ENCODE measurements at places on chromosomes 7 and 10.

DNA sequence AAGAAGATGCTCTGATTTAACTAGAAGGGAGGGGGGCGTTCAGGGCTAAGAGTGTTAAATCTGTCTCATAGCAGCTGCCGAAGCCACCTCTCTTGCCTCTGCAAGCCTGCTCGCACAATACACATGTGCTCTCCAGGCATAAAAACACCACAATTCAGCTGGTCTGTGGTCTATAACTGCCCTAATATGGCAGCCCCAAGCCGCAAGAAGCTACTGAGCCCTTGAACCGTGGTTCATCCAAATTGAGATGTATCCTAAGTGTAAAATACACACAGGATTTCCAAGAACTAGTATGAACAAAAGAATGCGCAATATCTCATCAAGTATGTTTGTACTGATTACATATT lies 70.8 kb upstream of the FGFR2 start:
- no peak for DNase-seq

GRCh38 chr7:47949703-47950102 lies 1.4 kb upstream of the PKD1L1 start:
- DNase-seq, result no peak

- no peak for DNase-seq
Observed at GRCh38 chr10:12358863-12359564, 9.7 kb downstream of the CAMK1D start.

- no peak for DNase-seq
Observed at GRCh38 chr10:28678687-28679457, 1.6 kb downstream of the BAMBI start.

GRCh38 chr10:72702868-72703581 lies 11.1 kb downstream of the MCU start:
- DNase-seq, result no peak

DNA sequence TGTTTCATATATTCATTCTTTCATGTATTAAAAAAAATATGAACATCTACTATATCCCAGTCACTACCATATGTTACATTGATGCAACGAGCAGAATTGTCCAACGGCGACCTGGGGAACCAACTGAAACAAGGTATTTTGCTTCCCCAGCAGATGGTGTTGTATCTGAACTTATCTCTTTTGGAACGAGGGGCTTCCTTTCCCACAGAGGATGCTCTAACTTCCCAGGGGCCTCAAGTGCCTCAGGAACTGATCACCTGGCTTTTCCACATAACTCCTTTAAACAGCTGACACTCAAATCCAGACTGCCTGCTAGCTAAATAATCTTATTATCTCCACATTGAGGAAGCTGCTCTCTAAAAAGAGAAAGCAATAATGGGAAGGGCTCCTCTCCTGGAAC lies 259.3 kb downstream of the HTR7 start:
- DNase-seq, result no peak

- no peak for DNase-seq
Observed at GRCh38 chr10:44205067-44205466, 179.8 kb downstream of the CXCL12 start.

GRCh38 chr10:71549766-71550533 lies 153.2 kb downstream of the CDH23 start:
- no peak for DNase-seq

DNA sequence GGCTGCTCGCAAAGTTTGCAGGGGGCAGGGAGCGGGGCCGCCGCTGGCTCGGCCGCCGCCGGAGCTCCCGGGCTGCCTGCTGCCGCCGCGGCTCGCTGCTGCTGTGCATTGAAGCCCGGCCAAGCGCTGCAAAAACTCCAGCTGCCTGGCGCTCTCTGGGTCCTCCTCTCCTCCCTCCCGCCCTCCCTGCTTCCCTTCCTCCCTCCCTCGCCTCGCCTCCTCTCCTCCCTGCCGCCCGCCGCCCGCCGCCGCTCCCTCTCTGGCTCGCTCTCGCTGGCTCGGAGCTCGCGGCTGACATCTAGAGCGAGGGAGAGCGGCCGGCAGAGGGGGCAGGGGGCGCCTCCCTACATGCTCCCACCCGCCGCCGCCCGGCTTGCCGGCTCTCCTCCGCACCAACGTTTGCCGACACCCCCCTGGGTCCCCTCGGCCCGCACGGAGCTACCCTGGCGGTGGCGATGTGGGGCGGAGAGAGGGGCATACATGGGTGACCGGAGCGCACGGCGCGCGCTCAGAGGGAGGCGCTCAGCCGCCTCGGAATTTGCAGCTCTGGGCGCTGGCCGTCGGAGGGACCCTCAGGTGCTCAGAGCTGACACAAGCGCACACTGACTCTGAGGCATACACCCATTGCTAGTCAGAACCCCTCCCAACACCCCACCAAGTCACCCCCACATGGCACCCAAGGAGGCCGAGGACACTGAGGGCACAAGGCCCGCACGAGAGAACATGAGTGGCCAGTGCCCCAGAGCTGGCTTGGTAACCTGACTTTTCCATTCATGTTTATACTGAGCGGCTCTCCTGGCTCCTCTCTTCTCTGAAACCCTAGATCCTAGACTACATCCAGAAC lies 1.2 kb upstream of the PLXNA4 start:
- no peak for DNase-seq

GRCh38 chr10:96619120-96619519 lies 32.3 kb upstream of the TM9SF3 start:
- no peak for DNase-seq

DNA sequence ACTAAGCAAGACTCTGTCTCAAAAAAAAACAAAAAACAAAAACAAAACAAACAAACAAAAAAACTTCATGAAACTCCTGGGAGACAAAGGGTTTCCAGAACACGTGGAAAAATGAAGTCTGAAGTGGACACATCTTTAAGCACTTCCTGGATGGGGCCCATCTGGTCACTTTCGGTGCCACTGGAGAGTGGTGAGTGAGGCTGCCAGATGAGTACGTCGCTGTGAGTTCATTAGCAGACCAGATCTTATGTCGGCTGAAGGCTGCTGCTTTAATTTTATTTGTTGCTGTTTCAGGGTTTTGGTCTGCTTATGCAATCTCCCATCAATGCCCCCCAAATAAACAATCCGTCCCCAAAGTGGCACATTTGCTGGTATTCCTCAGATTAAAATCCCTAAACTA lies 64.4 kb downstream of the NPTX2 start:
- DNase-seq, result no peak

DNA sequence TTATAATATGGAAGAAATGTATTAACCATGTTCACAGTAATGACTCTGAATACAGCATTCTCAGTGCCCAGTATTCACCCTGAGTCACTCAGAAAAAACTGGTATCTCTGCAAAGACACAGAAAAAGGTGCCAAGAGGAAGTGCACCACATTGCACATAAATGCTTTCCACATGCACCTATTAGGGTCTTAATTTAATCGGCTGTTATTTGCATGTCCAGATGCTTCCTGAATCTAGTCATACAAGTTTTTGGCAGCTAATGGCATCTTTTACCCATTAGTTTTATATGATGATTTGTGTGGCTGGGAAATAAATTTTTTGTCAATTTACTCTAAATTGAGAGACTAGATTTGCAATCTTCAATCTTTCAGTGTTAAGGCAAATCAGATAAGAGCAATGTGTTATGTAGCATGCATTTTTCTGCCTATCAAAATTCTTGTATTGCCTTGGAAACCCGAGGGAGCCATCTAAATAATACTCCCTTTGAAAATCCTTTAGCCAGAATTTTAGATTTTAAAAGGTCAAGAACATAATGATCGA lies 58.2 kb downstream of the ZNF680 start:
- DNase-seq, result no peak

GRCh38 chr7:27593226-27593625 lies 69.5 kb downstream of the HIBADH start:
- DNase-seq, result no peak

DNA sequence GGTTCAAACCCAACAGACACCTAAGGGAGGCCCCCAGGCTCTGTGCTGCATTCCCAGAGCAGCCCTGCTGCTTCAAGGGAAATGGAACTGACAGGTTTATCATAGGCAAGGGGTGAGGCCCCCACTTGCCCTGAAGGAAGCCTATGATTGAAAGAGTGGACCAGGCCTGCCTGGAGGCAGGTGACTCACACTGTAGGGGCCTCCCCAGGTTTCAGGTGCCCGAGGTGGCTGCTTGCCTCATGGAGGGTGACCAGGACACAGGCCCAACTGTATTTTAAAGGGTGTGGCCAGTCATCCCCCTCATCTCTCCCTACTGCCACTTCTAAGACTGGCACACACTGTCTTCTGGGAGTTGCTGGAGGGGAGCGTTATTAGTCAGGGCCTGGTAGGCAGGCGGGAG lies 85.4 kb downstream of the ATXN7L1 start:
- no peak for DNase-seq

DNA sequence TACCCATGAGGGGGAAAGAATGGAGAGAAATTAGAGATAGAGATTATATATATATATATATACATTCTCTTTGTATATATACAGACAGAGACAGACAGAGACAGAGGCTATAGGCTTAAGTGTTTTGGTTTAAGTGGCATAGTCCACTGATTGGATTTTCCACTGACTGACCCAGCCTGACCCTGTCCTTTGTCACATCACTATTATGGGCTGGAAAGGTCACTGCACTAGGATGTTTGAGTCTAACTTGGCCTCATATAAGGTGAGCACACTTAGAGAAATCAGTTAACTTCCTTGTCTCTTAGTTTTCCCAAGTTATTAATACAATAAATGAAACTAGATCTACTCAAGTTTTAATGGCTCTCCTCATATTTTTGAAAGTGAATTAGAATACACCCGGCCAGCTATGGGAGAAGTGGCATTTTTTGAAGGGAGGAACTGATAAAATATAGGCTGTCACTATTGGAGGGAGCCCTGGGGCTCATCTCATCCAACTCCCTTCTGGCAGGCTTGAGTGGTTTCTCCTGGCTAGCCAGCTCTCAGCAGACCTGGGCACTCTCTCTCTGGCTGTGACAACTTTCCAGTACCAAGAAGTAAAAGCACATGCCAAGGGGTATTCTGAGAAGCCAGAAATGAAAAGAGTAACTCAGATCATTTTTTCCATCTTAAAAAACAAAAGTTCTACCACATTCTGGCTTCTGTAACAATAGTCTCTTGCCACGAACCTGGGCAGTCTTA lies 455.6 kb upstream of the ANKRD30A start:
- no peak for DNase-seq

- no peak for DNase-seq
Observed at GRCh38 chr10:110967645-110968044, 48.2 kb downstream of the SHOC2 start.

DNA sequence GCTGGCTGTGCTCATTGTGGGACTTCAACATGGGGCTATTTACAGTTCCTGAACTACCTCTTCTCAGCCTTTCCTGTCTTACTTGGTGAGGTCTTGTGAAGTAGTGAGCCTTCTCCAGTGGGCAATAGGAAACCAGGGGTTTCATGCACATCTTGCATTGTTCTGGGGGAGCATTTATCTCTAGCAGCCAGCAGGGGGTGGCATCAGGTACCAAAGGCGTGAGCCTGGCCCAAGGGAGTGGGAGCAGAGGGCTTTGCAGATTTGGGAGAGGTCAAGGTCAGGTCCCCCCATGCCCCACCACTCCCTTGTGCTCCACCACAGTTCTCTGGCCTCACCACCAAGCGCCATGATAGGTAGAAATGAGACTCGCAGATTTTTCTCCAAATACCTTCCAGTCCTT lies 85.4 kb upstream of the NPTX2 start:
- DNase-seq, result no peak

- DNase-seq, result no peak
Observed at GRCh38 chr7:86477343-86477935, 166.3 kb upstream of the GRM3 start.

- peak; percentile 20 for DNase-seq
Observed at GRCh38 chr10:43374194-43374593, 2.8 kb downstream of the FXYD4 start.

DNA sequence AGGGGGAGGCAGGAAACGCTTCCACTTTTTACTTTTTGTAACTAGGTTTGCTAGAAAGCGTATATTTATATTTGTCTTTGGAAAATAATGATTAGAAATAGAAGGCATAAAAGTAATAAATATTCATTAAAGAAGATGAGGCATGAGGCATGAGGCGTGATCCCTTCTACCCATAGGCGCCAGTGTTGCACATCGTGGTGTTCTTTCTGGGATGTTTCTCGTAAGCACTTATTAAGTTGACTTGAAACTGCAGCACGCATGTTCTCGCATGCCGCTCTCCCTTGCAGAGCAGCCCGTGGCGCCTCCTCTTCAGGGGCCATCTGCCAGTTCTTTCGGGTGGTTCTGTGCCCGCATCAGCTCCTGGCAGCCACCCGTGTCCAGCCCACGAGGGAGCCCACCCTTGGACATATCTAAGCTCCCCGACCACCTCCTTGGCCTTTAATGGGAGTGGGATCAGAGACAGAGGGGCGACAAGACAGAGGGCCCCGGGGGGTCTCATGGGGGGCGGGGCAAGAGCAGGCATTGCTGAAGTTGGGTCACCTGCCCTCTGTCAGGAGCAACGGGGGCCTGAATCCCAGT lies 28.5 kb upstream of the CSGALNACT2 start:
- no peak for DNase-seq

DNA sequence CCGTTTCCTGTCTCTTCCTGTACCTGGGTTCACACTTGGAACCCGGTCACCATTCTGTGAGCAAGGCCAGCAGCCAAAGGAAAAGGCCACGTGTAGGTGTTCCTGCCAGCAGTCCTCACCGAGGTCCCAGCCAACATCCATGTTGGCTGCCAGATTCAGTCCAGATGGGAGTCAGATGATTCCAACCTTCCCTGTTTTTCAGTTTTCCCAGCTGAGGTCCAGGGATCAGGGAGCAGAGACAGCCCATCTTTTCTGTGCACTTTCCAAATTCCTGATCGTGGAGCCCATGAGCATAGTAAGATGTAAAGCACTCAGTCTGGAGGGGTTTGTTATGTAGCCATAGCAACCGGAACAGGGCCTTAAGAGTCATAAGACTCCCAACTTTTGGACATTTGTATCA lies 3.9 kb upstream of the PVRIG start:
- no peak for DNase-seq

- no peak for DNase-seq
Observed at GRCh38 chr10:17375936-17376584, 78.3 kb downstream of the ST8SIA6 start.

DNA sequence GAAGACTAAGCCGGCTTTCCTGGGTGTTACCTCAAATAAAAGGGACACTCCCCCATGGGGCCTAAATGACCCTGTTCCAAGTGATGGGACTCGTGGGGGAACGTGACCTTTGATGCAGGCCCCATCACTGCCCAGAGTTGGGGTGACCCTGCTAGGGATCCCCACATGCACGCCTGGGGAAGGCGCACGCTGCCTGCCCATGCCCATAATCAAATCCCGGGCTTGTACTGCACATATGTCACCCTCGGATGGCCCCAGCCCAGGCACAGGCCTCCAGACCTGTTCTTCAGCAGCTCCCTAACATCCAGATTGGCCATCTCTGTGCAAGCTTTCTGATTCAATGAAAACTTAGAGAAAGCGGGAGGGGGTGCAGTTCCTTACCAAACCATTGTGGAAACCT lies 14.7 kb downstream of the EBF3 start:
- DNase-seq, result no peak
